Activated CD4-positive, alpha-beta T cell treated with anti-CD3 and anti-CD28 coated beads for 4 hours (primary cell): ENCODE measurements at places on chromosomes 2 and 18.

- DNase-seq, result no peak
These were observed 32.5 kb upstream of the MRPL33 start for GRCh38 chr2:27739058-27739373.

- DNase-seq, result no peak
These were observed 62.0 kb upstream of the ATL2 start for GRCh38 chr2:38438883-38439612.

- DNase-seq, result no peak
These were observed 106.8 kb upstream of the SIX3 start for GRCh38 chr2:44834656-44835055.

GRCh38 chr2:241865957-241866789, 3.4 kb upstream of the RTP5 start:
- no peak for DNase-seq
